ENCODE measurements at places on chromosomes 7 and 10. TPM values are rescaled to one million over a fixed set of nuclear protein-coding genes. Genes with fewer than 3 reads are reported as not detected.

VPS37D gene
- 1.8 TPM for polyA plus RNA-seq

FAM241B gene
- polyA plus RNA-seq = 0.37 TPM

GPR26 gene
- polyA plus RNA-seq = not detected

CCL24 gene
- polyA plus RNA-seq = 0.33 TPM

HK1 gene
- 50.4 TPM for polyA plus RNA-seq

SLC25A13 gene
- polyA plus RNA-seq = not detected

All from muscle of arm (tissue), 14 donors.